ENCODE measurements at places on chromosomes 2 and 18.

- DNase-seq, result no peak
Observed at GRCh38 chr2:204657024-204657423, 111.7 kb downstream of the PARD3B start.

DNA sequence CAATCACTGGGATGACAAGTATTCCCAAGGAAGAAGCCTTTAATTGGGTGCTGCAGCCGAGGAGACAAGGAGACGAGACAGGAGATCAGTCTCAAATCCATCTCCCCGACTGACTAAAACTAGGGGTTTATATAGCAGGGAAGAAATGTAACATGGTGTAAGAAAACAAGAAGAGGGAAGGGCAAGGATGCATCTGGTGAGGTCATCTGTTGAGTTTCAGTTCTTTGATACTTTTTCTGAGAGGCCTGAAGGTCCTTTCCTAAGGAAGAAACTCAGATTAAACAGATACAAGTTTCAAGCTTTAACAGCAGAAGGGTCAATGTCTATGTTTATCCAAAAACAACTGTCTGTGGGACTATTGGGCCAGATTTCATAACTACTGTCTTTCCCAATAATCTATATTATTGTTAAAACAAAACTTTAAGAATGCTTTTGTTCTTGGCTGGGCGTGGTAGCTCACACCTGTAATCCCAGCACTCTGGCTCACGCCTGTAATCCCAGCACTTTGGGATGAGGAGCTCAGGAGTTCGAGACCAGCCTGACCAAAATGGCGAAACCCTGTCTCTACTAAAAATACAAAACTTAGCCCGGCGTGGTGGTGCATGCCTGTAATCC lies 2.5 kb upstream of the PDCL3 start:
- no peak for DNase-seq

DNA sequence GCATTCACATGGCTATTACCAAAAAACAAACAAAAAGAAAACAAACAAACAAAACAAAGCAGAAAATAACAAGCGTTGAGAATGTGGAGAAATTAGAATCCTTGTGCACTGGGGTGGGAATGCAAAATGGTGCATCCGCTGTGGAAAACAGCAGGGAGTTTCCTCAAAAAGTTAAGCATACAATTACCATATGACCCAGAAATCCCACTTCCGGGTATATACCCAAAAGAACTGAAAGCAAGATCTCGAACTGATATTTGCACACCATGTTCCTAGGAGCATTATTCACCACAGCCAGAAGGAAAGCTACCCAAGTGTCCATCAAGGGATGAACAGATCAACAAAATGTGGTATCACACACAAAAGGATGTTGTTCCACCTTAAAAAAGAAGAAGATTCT lies 17.9 kb upstream of the TEX51 start:
- DNase-seq, result no peak

DNA sequence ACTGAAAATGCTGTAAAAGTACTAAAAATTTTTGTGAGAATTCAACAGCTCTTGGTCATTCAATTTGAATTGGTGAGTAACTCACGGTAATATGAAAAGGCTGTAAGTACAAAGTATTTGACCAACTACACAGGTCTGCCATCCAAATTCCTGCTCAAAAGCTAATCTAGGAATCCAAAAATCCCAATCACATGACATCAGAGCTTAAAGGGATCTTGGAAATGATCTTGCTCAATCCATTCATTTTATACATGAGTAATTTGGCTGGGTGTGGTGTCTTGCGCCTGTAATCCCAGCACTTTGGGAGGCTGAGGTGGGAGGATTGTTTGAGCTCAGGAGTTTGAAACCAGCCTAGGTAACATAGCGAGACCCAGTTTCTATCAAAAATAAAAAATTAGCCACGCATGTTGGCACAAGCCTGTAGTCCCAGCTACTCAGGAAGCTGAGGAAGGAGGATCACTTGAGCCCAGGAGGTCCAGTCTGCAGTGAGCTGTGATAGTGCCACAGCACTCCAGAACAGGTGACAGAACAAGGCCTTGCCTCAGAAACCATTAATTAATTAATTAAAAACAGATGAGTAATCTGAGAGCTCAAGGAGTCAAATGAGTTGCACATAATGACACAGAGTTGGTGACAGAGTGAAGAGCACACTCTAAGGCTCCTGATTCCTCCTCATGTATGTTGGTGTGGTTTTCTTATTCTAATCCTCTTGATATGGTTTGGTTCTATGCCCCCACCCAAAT lies 19.8 kb downstream of the SPIRE1 start:
- no peak for DNase-seq

DNA sequence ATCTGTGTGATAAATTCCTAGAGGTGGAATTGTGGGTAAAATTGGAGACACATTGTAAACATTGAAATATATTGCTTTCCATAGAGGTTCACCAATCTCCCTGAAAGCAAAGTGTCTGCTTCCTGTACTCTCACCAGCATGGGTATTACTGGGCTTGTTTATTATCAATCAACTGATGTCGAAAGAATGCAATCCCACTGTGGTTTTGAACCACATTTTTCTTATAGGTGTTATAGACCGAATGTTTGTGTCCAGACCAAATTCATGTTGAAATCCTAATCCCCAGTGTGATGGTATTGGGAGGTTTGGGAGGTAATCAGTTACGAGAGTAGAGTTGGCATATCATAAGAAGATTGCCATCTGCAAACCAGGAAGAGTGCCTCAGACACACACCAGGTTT lies 1212.4 kb downstream of the LRP1B start:
- DNase-seq, result no peak

GRCh38 chr2:2689306-2689705 lies 358.2 kb upstream of the MYT1L start:
- DNase-seq, result no peak

GRCh38 chr2:60532421-60532820 lies 21.0 kb downstream of the BCL11A start:
- DNase-seq, result no peak

GRCh38 chr2:69975853-69976462 lies 14.5 kb upstream of the ASPRV1 start:
- no peak for DNase-seq

- no peak for DNase-seq
Observed at GRCh38 chr2:177076636-177077179, 135.9 kb upstream of the HNRNPA3 start.

DNA sequence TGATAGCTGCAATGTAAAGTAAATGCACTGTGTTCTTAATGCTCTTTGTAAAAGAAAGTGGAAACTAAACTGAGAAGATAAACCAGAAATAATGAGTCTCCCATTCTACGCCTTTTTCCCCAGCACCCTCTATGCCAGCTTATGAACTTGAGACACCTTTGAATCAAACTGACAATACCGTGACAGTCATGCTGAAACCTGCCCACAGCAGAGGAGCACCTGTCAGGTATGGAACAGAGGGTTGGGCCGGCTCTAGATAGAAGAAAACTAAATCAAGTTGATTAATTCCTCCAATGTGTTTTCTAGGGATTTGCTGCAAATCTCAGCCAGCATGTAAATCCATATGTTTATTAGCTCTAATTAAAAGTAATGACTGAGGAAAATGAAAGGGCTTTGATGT lies 520.6 kb upstream of the RAB12 start:
- DNase-seq, result no peak

- no peak for DNase-seq
Observed at GRCh38 chr2:71860381-71860926, 287.2 kb downstream of the CYP26B1 start.

DNA sequence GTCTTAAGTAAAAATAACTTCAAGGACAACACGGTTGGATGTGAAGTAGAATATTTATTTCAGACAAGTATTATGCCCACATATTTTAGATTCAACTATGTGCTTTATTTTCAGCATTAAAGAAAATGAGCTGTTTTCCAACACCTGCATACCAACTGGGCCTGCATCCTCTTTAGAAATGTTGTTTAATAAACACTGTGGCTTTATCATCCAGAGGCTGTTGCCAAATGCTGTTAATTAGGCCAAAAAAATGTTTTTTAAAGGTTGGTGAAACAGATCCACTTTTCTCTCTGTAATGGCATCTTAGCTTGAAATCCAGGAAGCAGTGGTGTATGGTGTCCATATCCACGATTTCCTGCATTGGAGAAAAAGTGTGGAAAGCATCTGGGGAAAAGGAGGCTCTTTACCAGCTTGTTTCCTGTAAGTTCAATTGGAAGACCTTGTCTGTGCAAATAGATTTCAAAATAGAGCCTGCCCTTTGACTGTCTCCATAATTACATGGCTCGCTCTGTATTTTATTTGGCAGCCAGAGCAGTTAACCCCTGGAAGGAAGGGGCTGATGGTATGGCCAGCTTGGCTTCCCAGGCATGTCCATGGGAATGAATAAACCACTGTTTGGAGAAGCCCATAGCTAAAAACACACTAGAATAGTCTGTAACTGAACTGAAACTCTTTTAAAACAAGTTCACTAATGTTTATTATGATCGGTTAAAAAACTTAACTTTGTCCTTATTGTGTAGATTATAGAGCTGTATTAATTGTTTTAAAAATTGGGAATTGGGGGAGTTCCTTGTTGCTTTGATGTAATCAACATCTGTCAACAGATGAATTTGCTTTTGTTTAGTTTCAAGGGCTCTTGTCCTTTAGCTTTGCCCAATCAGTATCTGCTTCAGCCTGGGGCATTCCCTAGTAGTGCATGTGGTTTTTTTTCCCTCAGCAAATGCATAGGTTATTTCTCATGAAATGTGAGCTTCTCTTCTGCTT lies 33.0 kb upstream of the DLX1 start:
- no peak for DNase-seq

DNA sequence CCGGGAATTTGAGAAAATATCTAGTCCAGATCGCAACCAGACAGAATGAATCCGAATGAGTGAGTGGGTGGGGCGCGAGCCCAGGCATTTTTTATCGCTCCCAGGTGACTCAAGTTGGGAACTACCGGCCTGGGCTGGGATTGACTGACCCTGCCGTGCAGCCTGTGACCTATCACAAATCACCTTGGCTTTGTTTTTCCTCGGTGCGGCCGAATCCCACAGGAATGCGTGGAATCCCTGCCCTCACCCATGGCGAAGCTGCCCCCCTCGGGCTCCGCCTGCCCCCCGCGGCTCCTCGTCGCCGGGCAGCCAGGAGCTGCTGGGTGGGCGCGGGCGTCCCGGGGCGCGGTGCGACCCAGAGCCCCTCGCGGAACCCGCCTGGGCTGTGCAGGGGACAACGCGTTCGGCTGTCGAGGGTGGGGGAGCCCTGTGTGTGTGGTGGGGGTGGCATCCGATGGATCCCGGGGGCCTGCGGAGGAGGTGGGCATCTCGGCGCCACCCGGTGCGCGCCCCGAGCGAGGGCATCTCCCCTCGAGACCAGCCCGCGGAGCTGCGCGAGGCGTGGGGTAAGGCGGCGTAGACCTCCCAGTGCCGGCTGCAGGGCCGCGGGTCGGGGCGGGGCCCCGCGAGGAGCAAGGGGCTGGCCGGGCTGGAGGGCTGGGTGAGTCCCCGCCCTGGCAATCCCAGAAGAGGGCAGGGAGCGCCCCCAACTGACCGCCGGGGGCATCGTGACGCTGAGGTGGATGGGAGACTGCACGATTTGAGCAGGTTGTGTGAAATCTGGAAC lies 16.5 kb downstream of the B3GNT7 start:
- DNase-seq, result peak; percentile 78

- no peak for DNase-seq
Observed at GRCh38 chr2:127431408-127432023, 13.3 kb downstream of the PROC start.

- DNase-seq, result no peak
Observed at GRCh38 chr18:48982266-48982665, 31.5 kb upstream of the SMAD7 start.

DNA sequence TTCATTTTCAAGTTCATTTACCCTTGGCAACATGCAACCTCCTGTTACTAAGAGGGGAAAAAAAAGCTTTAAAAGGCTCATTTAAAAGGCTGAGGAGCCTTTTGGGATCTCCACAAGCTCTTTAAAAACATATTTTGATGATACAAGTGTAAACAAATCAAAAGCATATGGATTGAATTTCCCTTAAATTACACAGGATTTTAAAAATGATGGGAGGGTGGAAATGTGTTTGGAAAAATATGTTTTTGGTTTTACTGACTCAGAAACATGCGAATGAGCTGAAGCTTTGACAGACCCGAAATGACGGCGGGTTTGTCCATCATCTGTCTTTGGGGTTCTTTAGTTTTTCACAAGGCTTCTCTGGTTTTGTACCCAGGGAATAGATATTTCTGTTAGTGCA lies 180.6 kb upstream of the CCDC68 start:
- DNase-seq, result no peak

DNA sequence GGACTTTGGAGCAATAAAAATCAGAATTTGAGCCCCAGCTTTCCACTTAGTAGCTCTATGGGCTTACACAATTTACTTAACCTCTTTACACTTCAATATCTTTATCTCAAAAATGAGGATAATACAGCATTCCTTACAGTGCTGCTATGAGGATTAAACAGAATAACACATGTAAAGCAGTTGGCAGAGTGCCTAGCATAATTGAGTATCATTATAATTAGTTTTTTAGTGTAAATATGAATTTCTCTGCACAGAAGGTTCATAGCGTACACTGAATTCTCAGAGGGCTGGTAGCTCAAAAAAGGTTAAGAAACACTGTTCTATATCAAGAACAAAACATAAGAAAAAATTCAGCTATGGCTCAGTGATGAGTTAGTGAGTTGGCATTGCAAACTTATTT lies 190.4 kb upstream of the CYP26B1 start:
- DNase-seq, result no peak

- no peak for DNase-seq
Observed at GRCh38 chr2:196259507-196260481, 88.4 kb upstream of the STK17B start.

DNA sequence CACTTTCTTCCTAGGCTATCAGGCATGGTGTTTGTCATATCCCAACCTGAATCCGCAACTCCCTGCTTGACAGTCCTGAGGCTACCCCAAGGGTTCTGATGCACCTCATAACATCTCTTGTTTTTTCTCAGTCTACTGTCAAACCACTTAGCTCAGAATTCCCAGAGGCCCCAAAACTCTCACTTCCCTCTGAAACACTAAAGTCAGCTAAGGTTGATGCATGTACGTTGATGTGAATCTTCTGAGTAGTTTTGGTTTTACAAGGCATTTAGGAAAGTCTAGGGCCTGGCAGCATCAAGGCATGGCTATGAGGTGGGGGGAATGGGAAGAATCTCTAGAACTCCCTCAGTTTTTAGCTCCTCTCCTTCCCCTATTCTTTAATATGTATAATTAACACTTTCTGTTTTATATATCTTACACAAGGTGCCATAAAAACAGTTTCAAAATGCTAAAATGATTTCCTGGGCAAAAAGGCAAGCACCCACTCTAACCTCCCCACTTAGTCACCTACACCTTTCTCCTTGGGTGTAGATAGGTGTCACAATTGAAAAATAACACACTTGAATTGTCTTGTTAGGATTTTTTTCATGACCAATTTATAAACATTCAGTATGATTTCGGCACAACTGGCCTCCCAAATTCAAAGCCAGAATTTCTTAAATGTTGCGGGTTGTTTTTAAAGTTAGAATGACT lies 71.4 kb upstream of the TANK start:
- DNase-seq, result no peak

DNA sequence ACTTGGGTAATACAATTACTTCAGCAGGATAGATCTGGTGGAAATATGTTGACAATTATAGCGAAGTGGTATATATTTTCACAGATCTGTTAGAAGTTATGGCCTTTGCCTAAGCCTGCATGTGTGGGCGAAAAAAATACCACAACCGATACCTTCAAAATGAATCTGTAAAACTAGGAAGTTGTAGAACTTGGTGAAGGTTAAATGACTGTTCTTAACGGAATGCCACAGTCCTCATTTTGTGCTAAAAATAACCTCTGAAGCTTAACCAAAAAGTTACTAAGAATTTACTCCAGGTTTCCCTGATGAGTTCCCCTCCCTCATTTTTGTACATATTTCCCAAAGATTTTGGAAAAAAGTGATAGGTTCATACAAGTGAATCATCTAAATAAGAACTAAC lies 550.7 kb downstream of the THSD7B start:
- no peak for DNase-seq

- no peak for DNase-seq
Observed at GRCh38 chr2:69989009-69989408, 27.6 kb upstream of the ASPRV1 start.
